Activated CD8-positive, alpha-beta T cell treated with anti-CD3 and anti-CD28 coated beads, Interleukin-2, amount 10 ng/mL, durations not matched to agents 7 days and 5 days (primary cell): ENCODE measurements at places on chromosomes 5 and 9. TPM values are rescaled to one million over a fixed set of nuclear protein-coding genes. Genes with fewer than 3 reads are reported as not detected.

FKTN gene
- 11.0 TPM for total RNA-seq

SOX30 gene
- 0.10 TPM for total RNA-seq

DNA sequence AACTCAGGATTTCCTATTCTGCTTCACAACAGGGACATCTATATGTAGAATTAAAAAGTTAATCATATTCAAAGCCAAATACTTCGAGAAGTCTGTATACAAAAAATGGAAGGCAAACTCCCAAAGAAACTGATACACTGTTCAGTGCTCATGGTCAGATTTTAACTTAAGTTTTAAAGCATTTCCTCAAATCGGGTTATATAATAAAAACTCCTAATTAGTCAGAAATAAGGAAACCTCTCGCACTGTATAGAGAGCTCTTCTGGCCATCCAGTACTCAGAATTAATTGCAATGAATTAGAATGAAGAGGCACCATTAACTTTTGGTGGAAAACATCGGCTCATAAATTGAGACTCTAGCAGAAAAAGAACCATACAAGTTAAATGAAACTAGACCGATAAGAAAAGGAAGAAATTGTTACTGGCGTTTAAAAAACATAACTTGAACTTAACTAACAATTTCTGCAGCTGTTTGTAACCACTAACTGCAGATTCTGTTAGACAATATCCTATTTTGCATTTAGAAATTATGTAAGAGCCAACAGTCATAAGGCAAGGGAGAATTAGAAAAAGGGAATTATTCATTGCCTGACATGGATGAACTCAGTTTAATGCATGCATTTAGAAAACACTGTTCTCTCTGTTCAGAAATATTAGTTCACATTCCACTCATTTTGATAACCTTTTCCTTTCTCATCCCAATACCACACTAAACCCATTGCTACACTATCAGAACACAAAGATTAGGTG lies 96.6 kb downstream of the FNBP1 start:
- DNase-seq = no peak

DNA sequence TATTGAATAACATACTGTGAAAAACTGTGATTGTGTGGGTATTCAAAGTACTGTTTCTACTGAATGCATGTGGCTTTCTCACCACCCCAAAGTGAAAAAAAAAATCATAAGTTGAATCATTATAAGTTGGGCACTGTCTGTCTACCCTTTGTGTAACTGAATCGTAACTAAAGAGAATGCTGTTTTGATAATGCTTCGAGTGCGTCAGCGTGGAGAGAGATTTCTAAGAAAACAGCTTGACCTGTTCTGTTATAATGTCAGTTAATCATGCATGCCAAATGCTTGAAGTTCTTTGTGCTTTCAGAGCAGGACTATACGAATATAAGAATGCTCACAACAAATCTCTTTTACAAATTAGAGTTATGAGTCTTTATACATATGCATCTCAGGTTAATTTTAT lies 148.8 kb upstream of the SGCD start:
- DNase-seq = no peak
